Activated T-cell treated with anti-CD3 and anti-CD28 coated beads for 4 hours (primary cell): ENCODE measurements at places on chromosomes 6 and 20.

DNA sequence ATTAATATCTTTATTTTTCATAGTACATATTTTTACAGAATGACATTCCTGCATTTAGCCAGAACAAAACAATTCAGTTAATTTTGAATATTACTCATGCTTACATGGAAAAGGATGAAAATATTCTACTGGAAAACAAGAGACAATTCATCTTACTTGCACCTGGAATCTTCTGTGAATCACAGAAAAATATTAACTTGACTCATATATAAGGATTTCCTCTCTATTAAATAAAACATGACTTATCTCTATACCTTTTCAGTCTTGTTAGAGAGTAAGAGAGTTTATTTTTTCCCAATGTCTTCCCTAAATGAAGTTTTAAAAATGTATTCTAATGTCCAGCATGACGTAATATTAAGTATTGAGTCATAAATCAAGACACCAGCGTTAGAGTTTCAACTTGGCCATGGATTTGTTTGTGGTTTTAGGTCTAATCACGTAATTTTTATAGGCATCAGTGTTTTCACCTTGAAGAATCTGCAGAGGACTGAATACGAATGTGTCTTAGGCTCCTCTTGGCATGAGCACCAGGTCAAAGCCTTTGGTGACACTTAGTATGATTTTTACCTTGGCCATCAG lies 445.1 kb upstream of the JAG1 start:
- DNase-seq: no peak

- no peak for DNase-seq
Observed at GRCh38 chr20:52787962-52788361, 184.2 kb upstream of the TSHZ2 start.

DNA sequence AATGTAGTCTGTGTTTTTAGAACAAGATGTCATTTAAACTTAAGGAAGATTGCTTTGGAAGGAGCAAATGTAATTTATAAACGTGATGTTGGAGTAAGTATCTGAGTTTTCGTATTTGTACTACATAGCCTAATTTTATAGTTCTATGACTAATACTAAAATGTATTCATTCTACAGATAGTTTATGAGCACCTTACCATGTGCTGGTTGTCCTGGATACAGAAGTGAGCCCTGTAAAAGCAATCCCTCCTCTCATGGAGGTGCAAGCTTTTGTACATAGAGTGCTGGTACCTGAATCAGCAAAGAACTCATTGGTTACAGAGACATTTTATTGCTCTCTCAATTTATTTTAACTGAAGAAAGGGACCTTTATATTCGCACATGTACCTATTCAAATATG lies 27.1 kb downstream of the TBPL1 start:
- DNase-seq: no peak

GRCh38 chr20:60810561-60810960 lies 441.5 kb upstream of the CDH4 start:
- DNase-seq: no peak

DNA sequence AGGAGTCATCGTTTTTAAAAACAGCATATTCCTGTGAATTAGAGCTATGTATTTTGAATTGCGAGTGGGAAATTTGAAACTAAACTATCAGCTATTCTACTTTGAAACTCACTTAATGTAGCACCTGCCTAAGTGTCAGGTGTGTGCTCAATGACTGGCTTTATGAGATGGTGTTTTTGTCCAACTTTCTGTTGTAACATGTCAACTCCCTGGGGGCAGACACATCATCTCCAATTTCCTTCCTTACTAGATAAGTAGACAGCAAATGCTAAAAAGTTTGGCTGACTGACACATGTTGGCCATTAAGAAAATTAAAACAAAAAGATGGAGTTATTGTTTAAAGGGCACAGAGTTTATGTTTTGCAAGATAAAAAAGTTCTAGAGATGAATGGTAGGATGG lies 226.9 kb downstream of the TFAP2B start:
- no peak for DNase-seq

GRCh38 chr6:133959667-133960368 lies 6.8 kb downstream of the TBPL1 start:
- no peak for DNase-seq

DNA sequence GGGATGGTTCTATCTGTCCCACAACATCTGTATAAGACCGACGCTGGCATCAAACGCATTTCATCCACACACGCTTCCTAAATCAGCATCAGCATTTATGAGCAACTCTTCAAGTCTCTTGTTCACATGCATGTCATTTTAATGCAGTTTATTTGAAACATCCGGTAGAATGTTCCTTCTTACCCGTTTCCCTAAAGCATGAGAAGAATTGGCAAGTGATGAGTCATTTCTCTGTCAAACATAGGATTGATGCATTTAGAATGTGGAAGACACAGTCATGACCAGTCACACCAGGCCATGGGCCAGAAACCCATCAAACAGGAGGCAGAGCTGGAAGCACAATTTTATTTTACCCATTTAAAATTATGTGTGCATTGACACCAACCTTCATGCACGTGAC lies 122.8 kb downstream of the UST start:
- DNase-seq: no peak

DNA sequence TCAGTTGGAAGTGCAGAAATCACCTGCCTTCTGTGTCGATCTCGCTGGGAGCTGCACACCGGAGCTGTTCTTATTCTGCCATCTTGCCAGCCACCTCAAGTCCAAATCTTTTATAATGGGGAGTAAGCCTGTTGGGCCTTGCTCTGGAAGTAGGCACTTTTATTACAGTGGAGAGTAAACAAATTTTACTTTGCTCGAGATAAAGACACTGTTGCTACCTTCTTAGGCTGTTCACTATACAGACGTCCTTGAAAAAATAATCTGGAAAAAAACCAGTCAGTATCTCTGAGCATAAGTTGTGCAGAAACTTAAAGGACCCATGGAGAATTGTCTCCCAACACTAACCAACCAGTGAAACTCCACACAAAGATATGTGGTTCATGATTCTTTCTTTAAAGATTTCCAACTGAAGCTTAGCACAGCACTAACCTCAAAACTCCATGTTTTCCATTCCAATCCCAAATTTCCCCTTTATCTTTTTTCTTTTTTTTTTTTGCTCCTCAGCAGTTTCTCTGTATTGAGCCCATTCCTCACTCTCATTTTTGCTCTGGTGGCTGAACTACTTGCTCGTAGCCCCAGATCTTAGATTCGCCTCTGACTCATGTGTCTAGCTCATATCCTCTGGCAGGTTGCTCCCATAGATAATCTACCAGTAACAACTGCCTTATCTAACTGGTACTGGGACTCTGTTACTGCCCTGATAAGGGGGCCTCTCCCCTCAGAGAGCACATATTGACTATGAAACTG lies 34.3 kb upstream of the COL9A1 start:
- DNase-seq: no peak

GRCh38 chr6:80133020-80133419 lies 26.5 kb downstream of the BCKDHB start:
- peak; percentile 8 for DNase-seq

- no peak for DNase-seq
Observed at GRCh38 chr6:41371992-41372831, 36.8 kb downstream of the NCR2 start.

DNA sequence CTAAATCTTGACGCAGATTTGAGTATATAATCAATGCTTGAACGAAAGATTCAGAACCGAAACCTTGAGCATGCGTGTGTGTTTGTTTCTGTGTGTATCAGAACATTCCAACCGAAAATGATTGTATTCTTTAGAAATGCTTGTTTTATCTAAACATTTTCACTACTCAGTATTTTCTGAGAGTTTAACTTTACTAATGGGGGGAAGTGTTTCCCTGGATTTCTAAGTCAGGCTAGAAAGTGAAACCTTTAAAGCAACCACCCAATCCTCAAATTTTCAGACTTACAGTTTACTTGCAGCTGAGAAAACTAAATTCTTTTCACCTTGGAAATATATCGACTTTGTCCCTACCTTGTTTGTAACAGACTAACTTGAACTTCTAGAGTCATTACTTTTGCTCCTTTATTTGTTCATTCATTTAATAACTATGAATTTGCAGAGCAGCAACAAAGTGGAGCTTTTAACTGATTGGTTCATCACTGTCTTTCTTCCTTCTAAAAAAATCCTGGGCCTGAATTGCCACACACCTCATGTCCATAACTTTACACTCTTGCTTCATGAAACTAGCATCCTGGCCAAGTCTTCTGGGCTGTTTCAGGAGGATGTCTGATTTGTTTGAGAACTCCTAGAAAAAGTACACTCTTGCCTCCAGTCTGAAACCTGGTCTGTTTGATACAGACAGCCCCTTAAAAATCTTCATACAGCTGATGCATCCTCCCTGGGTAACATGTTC lies 77.8 kb upstream of the XRN2 start:
- no peak for DNase-seq

DNA sequence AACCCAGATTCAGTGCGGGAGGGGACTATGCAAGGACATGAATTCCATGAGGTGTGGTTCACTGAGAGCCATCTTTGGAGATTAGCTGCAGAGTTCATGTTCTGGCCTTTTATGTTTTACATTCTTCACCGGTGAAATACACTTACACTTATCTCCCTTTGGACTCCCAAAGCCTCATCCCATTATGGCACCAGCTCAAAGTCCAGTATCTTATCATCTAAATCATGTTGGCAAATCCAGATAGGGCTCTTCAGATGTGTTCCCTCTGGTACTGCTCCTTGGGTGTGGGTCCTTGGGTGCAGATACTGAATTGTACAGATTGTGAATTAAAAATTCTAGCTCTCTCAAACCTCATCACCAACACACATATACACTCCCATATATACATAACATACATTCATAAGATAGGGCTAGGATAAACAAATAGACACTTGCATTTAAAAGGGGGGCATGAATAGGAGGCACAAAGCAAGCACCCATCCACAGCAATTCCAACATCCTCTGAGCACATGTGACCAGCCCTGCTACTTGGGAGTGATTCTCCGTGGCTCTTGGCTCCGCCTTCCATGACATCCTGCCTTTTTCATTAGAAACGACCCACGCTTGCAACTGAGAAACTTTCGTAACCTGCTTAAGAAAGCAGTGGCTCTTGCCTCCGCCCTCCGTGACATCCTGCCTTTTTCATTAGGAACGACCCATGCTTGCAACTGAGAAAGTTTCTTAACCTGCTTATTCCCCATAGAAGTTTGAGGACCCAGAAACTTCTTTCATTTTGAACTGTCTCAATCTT lies 53.6 kb upstream of the LRRC1 start:
- no peak for DNase-seq
